AG08395 (cell line): ENCODE measurements at places on chromosomes 3 and 15.
A peak's percentile ranks its signal among the peaks of the same experiment; 100 is the strongest.

- no peak for DNase-seq
Observed at GRCh38 chr3:193777524-193777923, 184.5 kb downstream of the OPA1 start.

- DNase-seq, result peak; percentile 14
Observed at GRCh38 chr15:73994912-73995622, 551 bp downstream of the PML start.

- no peak for DNase-seq
Observed at GRCh38 chr15:74226761-74227540, 9.2 kb upstream of the CCDC33 start.

- no peak for DNase-seq
Observed at GRCh38 chr15:62188744-62189143, 23.7 kb upstream of the C2CD4B start.

DNA sequence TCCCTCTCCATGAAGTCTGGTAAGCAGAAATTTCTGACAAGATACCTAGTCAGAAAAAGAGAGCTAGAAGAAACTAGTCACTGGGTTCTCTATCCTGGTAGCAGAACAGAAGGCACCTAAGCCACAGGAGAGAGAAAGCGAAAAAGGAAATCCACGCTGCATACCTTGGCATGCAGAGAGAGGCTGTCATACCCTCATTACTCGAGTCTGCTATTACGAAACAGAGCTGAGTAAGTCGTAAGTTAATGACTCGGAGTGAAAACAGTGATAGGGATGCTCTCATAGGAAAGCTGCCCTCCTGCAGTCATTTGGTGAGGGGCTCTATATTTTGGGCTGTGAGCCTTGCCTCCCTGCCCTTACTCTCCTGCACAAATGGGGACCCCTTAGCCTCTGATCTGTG lies 16.2 kb downstream of the CLRN1 start:
- peak; percentile 24 for DNase-seq

DNA sequence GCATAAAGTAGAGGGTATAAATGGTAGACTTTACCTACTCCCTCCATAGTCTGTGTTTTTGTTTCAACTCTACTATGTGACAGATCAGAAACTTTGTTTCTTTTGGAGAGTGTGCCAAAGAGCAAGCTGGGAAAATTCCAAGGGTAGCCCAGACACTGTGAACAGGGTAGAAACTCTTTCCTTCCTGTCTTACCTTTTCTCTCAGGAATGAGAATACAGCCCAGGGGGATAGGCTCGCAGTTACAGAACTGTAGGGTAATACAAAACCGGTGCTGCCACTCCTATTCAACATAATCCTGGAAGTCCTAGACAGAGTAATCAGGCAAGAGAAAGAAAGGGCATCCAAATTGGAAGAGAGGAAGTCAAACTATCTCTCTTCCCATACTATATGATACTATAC lies 256.3 kb downstream of the CPNE4 start:
- DNase-seq, result no peak

DNA sequence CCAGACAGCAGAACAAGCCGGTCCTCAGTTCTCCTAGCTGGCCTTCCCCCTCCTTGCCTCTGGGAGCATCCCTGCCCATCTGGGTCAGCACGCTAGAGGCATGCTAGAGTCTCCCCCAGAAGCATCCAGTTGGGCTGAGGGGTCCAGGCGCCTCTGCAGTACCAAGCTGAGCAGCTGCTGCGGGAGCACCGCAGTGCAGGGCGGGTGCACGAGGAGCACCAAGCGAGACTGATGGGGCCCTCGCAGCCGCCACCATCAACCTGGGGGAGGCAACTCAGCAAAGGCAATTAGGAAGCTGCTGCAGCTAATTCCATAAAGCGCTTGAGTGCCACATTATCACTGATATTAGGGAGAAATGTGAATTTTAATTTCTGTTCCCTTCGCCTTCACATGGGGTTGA lies 12.4 kb downstream of the CACNA2D3 start:
- DNase-seq, result no peak

- no peak for DNase-seq
Observed at GRCh38 chr3:99315896-99316295, 322.5 kb upstream of the COL8A1 start.

- no peak for DNase-seq
Observed at GRCh38 chr15:61649046-61649445, 411.2 kb downstream of the VPS13C start.
